Stimulated activated CD8-positive, alpha-beta memory T cell treated with anti-CD3 and anti-CD28 coated beads, Interleukin-15, amount 100 ng/mL, for 4 hours (primary cell): ENCODE measurements at places on chromosomes 12 and 14.
A peak's percentile ranks its signal among the peaks of the same experiment; 100 is the strongest.

DNA sequence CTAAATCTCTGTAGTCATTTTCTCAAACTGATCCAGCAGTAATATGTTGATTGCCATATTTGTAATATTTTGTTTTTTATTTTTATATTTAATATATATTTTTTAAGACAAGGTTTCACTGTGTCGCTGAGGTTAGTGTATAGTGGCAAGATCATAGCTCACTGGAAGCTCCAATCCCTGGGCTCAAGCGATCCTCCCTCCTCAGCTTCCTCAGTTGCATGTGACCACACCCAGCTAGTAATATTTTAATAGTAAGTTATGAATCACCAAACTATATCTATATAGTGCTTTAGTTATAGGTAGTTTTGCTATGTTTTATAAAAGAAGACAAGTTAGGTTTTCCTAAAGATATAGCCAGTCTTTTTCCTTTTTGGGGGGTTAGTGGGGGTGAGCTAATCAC, 22.0 kb upstream of the LRIG3 start:
- no peak for DNase-seq

DNA sequence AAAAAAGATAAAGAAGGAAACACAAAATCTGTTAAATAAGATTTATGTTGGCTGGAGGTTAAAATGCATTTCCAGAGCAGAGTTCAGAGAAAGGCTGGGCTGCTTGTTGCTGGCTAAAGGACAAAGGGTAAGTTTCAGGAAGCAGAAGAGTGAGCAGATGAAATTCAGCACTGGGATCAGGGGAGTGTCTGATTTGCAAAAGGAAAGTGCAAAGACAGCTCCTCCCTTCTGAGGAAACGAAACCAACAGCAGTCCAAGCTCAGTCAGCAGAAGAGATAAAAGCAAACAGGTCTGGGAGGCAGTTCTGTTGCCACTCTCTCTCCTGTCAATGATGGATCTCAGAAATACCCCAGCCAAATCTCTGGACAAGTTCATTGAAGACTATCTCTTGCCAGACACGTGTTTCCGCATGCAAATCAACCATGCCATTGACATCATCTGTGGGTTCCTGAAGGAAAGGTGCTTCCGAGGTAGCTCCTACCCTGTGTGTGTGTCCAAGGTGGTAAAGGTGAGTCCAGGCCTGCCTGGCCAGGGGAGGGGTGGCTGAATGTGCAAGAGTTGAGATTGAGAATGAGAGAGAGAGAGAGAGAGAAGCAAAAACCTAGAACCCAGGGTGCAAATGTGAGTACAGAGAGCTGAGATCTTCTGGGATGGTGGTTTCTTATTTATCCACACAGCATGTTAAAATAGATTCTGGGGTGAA, at the start of gene OAS1:
TSS of gene OAS1 (plus strand) at position 251 of the 703 bp plus-strand sequence. CDS start at position 329, 78 bp downstream.
- no peak for DNase-seq

- DNase-seq = peak; percentile 16
Measured at GRCh38 chr12:124493809-124494750, 73.3 kb downstream of the NCOR2 start.

DNA sequence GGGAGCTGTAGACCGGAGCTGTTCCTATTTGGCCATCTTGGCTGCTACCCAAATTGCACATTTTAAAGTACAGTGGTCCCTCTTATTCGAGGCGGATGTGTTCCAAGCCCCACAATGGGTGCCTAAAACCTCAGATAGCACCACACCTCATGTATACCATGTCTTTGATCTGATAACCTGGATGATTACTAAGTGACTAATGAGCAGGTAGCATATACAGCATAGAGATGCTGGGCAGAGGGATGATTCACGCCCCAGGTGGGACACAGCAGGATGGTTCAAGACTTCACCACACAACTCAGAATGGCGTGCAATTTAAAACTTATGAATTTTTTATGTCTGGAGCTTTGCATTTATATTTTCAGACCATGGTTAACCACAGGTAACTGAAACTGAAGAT, 255.0 kb downstream of the AKAP6 start:
- no peak for DNase-seq

GRCh38 chr14:39169541-39169900, 612 bp downstream of the TRAPPC6B start:
- no peak for DNase-seq

DNA sequence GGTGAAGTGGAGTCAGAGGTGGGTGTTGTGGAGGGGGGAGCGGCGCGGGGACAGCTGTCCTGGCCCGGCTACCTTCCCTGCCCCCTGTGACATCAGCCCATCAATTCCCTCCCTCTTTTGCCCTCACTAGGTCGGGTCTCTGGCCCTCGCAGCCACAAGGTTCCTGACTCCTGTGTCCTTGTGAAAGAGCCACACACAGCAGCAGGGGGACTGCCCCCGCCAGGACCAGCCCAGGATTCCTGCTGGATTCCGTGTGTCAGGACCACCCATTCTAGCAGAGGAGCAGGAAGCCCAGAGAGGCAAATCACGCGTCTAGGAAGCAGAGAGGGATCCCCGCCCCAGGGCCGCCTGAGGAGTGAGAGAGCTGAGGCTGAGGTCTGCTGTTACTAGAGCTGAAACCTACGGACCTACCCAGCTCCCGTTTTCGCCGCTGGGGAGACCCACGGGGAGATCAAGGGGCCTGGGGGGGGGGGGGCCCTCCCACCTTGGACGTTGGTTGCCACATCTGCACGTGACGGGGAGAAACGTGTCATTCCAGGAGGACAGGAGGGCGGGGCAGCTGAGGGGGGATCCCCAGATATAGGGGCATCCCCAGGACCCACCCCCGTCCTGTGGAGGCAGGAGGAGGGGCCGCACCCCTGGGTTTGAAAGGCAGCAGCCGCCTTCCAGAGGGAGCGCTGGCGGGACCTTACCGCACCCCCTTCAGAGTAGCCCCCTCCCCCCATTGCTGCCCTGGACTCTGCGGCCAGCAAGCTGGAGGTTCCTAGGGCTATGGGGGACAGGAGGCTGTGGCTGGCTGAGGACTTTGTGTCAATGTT, 12.5 kb upstream of the INF2 start:
- DNase-seq = peak; percentile 18

DNA sequence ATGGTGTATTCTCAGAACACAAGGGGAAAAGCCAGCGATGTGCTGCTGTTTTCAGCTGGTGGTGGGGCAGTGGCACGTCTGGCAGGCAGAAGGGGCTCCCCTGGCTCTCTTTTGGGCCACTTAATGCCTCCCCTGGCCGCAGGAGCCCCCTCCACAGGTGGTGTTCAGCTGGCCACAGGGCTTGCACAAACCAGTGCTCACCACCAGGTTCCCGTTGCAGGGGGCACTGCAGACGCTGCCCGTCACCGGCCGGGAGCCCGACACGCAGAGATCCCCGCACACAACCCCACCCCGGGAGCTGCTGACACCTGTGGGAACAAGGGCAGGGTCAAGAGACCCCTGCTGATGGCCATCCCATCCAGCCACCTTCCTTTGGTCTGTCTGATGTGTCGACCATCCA, 6.7 kb downstream of the KRT83 start:
- no peak for DNase-seq

DNA sequence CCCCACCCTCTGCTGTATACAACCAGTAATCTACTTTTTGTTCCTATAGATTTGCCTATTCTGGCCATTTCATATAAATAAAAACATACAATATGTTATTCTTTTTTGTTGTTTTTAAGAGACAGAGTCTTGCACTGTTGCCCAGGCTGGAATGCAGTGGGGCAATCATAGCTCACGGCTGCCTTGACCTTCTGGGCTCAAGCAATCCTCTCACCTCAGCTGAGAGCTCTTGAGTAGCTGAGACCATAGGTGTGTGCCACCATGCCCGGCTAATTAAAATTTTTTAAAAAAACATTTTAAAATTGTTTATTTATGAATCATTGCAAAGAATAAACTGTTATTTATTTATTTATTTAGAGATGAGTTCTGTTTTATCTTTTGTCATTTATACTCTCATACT, 11.6 kb downstream of the PTGR2 start:
- DNase-seq = no peak

DNA sequence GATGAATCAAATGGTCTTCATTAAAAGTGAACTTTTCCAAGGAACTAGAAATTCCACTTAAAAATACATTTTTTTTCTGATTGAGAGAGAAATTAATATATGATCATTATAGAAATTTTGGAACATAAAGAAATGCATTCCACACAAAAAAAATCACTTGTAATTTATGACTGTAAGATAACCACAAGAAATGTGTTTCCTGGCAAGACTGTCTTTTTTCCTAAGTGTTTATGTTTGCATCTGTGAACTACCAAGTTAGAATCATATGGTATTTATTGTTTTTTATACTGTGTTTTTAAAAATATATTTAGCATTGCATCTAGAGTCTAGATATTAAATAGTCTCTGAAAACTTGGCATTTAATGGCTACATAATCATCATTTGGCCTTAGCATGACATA, 726.8 kb downstream of the BCL11B start:
- no peak for DNase-seq

DNA sequence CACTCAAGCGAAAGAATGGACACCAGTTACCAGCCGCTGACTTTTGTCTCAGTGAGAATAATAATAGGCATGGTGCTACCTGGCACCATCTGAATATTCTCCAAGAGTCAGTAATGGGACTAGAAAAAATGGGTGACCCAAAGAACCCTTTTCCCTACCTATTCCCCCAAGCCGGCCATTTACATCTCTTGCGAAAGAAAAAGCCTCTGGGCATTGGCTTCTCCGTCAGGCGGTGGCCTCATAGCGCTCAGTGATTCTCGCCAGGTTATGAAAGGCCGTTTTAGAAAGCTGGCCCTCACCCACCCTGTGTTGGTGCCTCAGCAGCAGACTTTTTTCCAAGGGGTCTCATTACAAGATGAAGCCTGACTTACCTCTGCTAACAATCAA, 523 bp upstream of the SLC6A15 start:
- no peak for DNase-seq

DNA sequence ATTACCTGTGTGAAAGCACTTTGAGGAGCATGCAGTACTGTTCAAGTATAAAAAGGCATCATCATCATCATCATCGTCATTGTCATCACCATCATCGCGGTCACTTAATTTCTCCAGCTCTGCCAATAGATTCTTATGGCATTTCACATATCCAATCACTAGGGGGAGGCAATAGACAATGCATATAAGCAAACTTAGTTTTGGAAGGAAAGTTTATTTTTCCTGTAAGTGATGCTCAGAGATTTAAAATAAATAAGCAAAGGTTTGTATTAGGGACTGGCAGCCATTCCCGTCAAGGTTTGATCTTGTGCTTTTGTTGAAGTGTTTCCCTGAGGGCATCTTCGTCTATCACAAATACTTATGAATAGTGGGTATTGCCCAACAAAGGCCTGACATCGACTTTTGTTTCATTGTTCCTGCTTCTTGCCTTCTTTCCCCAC, 127.4 kb downstream of the KTN1 start:
- no peak for DNase-seq

- DNase-seq = no peak
Measured at GRCh38 chr14:88048351-88048750, 43.4 kb downstream of the GPR65 start.

GRCh38 chr14:69355607-69356281, 42.4 kb downstream of the ERH start:
- no peak for DNase-seq

- no peak for DNase-seq
Measured at GRCh38 chr12:77377622-77378021, 312.3 kb upstream of the E2F7 start.

GRCh38 chr14:25053585-25053984, 3.6 kb upstream of the STXBP6 start:
- no peak for DNase-seq

- no peak for DNase-seq
Measured at GRCh38 chr14:52740751-52741150, 10.8 kb downstream of the STYX start.

DNA sequence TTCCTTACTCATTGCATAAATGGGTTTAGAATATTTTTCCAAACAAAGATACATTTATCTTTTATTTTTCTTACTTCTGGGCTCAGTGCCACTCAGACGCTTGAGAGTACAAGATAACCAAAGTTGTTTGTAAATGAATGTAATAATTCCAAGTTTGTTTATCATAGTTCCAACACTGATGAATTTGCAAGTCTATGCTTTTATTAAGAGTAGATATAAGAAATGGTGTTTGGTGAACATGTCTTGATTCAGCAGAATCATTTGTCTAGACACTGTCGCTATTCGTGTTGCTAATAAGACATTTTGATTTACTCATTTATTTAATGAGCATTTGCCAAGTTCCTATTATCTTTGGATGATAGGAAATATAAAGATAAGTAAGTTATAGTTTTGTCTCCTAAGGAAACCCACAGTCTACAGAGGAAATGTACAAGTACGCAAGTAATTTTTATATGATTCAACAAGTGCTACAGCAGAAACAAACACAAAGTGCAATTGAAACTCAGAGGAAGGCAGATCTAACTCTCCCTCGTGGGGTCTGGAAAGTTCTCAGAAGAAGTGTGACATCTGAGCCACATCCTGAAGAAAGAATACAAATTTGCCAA, 132.8 kb upstream of the FSCB start:
- DNase-seq = no peak
